Muscle of leg (tissue), 16 donors: ENCODE measurements at places on chromosomes 4 and X. TPM values are rescaled to one million over a fixed set of nuclear protein-coding genes. Genes with fewer than 3 reads are reported as not detected.

DNA sequence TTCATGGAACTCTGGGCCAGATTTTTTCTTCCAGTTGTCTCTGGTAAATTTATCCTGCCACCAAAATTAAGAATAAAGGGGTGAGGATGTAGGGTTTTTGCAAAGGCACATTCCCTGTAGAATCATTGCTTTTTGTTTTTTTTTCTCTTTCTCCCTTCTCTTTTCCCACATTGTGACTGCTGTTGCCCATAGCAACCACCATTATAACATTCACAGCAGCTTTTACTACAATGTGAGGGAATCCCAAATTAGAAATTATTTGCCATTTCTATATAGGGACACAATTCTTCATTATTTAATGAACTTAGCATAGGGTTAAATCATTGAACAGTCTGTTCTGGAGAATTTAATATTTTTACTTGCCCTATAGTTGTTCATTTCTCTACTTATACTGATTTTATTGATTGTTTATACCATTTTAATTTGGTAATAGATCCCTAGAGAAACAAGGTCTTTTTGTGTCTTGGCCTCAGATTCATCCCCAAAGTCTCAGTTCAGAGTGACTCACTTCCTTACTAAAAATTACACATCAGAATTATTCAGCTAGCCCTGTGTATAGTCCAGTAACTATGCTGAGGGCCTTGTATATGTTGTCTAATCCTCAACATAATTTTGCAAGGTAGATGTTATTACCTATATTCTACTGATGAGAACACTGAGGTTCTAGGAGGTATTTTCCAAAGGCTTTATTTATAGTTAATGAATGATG, 80.8 kb upstream of the ANK2 start:
- peak; percentile 36 for DNase-seq

Gene POU4F2
- not detected for total RNA-seq

Gene FMR1
- 27.8 TPM for total RNA-seq

DNA sequence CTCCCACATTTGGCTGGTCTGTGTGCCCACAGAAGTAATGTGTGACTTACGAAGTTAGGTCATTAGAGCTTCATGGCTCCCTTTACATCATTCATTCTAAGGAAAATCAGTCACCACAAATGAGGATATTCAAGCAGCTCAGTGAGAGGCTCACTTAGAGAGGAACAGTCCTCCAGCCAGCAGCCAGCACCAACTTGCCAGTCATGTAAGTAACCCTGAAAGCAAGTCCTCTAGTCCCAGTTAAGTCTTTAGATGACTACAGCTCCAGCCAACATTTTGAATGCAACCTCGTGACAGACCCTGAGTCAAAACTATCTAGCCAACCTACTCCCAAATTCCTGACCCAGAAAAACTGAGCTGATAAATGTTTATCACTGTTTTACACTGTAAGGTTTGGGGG, 71.3 kb downstream of the LRBA start:
- DNase-seq = no peak

Gene RIBC1
- 0.31 TPM for total RNA-seq

Gene KLKB1
- total RNA-seq = 0.09 TPM

DNA sequence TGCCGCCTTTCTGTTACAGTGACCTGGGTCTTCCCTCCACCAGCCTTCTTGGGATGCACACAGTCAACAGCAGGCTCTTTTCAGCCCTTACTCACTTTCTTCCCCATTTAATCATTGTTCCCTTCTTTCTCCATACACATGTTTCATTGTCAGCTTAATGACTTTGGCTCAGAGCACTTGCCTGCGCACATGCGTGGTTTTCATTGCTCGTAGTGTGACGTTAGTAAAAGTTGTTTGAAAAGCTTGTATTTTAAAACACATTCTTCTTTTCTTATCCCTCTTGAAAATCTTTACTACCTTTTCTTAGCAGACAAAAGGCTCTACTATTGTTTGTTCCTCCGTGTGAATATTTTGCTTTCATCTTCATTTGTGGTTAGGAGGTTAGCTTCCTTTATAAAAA, 19.7 kb upstream of the SCOC start:
- DNase-seq = no peak

Gene DMRTC1B
- 0.22 TPM for total RNA-seq

Gene ERCC6L
- 1.5 TPM for total RNA-seq

Gene PCSK1N
- not detected for total RNA-seq

DNA sequence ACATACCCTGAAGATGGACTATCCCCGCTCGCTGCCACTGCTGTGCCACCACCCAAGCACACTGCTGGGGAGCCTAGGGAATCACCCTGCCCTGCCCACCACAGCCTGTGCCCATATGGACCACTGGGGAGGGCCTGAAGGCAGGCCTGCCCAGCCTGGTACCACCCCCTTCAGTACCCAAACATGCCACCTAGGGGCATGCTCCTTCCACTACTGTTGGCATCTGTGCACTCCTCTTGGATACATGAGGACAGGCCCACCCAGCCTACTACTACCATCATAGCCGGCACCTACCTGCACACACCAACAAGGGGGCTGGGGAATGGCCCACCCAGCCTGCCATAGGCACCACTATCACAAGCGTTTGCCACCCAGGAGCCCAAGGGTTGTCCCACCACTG, 30.1 kb upstream of the PRDX4 start:
- no peak for DNase-seq

- DNase-seq = no peak
These were observed 8.8 kb downstream of the SH3D19 start for GRCh38 chr4:151316645-151317044.

DNA sequence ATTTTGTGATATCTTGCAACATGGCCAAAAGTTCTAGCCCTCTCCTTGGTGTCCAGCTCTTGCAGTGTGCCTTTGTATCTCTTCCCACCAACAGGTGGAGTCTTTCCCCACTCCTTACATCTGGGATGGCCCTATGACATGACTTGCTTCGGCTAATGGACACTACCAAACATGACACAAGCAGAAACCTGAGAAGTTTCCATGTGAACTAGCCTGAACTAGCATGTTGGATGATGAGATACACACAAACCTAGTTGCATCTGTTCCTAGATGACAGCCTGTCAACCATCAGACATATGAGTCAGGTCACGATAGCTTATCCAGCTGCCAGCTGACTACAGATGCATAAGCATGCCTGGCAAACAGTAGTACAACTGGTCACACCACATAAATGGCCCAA, 207.5 kb upstream of the FTHL17 start:
- peak; percentile 7 for DNase-seq

Gene RAB33A
- total RNA-seq = 0.49 TPM
